ENCODE measurements at places on chromosomes 16 and 17. TPM values are rescaled to one million over a fixed set of nuclear protein-coding genes. Genes with fewer than 3 reads are reported as not detected.

The DOC2A gene
- total RNA-seq: 1.7 TPM

The HEXIM1 gene
- total RNA-seq: 13.0 TPM

The PERCC1 gene
- not detected for total RNA-seq

The SPATA22 gene
- not detected for total RNA-seq

The LLGL1 gene
- total RNA-seq: 21.4 TPM

The TEKT5 gene
- total RNA-seq: not detected

The SLC12A3 gene
- total RNA-seq: not detected

The SLC52A1 gene
- total RNA-seq: not detected

The SLFN14 gene
- total RNA-seq: not detected

The TBC1D3H gene
- not detected for total RNA-seq

The PRSS33 gene
- total RNA-seq: not detected

The ODAD4 gene
- total RNA-seq: 0.78 TPM

The CCDC200 gene
- total RNA-seq: not detected

The BAIAP2 gene
- 30.1 TPM for total RNA-seq

All from Caki2 (cell line).